ENCODE measurements at places on chromosomes 2 and 18. TPM values are rescaled to one million over a fixed set of nuclear protein-coding genes. Genes with fewer than 3 reads are reported as not detected.

GRCh38 chr2:224196810-224197209, 157.7 kb upstream of the SERPINE2 start:
- no peak for DNase-seq

DNA sequence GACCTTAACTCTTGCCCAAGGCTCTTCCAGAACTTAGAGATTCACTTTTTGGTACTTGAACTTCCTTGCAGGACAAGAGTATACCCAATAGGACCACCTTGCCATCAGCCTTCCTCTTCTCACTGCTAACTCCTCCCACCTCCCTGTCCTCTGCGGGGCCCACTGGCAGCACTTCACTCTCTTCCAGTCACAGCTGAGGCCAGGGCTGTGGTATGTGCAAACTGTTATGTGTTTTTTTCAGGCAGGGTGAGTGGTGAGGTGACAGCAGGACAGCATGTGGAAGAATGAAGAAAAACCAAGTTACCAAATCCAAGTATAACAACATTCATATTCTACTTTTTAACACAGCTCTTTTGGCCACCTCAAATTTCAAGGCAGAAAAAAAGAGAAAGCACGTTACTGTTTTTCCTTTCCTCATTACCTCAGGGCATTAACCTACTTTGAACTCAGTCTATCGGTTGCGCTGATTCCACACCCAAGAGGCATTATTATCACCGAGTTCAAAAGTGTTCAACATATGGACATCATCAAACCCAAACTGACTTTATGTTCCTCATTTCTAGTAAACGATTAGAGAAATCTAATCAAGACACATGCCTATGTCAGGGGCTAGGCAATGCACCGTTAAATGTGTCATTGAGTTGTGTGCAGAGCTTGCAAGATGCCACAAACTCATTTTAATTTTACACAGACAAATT, 605.2 kb upstream of the SYT4 start:
- DNase-seq, result no peak

CAPN14 gene
- polyA plus RNA-seq, result 2.2 TPM

ERICH2 gene
- polyA plus RNA-seq, result not detected

DNA sequence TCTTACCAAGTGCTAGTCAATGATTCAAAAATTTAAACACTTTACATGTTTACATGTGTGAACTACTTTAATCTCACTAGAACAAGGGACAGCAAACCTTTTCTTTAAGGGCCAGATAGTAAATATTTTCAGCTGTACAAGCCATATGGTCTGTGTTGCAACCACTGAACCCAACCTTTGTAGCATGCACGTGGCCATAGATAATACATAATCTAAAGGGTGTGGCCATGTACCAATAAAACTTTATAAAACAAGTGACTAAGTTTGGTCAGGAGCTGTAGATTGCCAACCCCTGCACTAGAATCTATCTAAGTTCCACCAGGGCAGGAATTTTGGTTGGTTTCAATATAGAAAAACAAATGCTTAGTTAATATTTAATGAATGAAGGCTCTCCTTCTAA, 18.4 kb upstream of the SPRED2 start:
- no peak for DNase-seq

Measured in B cell (primary cell).